ENCODE measurements at places on chromosomes 5 and 9.

- peak; percentile 38 for DNase-seq
Measured at GRCh38 chr5:115961381-115962238, 665 bp upstream of the LVRN start.

DNA sequence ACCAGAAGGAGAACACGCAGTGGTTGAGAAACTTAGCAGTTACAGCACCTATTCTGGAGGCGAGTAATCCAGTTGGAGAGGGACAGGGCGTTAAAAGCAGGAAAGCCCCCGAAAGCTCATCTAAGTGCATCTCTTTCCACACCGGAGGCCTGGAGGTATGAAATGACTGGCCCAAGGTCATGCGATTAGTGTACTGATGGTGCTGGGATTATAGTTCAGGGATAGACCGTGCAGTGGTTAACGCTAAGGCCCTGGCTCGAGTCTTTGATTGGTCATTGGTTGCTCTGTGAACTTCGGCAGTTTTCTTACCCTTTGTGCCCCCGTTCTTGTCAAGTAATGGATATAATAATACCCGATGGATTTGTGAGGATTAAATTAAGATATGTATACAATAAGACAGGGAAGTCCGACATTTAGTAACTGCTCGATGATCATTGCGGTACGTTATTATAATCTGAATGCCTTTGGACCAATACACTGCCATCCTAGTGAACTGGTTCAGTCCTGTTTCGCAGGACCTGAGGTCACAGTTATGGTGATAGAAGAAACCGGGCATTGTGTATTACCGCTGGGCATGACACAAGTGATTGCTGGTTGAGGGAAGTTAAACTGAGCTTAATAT is 960 bp downstream of the CANX start:
- DNase-seq, result peak; percentile 54

- DNase-seq, result peak; percentile 32
Measured at GRCh38 chr5:150438873-150439546, 10.5 kb downstream of the RPS14 start.

DNA sequence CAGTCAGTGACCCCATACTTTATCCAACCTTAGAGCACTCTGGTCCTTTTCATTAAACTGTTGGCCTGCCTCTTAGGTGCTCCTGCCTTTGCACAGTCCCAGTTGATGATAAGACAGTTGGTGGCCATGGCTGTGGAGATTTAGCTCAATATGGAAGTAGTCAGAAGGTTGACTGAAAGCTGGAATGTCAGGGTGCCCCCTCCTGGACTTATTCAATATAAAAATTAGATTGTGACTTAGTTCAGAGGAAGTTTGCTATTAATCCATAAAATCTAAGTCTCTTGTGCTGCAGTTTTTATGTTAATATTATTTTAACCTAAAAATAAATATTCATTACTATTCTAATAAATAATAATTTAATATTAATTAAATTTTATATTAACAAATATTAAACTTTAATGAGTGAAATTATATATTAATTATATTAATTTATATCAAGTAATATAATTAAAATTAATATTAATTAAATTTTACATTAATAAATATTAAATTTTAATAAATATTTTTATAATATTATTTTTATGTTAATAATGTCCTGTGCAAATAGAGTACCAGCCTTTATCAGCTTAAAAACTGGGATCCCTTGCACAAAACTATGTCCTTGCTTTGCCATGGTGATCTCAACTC is 77.7 kb upstream of the ADAMTSL1 start:
- peak; percentile 43 for DNase-seq
